NCI-H1694 (cell line): ENCODE measurements at places on chromosomes 4 and X.

DNA sequence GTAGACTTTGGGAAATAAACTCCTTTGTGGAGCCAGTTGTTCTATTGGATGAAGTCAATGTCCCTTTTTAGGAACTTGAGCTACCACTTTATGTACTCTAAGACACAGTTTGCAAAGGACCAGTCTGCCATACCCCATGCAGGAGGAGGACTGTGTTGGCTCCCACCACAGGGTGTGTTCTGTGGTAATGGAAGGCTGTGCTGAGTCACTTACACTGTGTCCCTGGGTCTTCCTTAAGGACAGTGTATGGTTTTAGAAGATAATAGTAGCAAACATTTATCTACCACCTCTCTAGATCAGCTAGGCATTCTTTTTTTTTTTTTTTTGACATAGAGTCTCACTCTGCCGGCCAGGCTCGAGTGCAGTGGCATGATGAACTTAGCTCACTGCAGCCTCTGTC is 184.0 kb upstream of the PGRMC2 start:
- DNase-seq, result no peak

DNA sequence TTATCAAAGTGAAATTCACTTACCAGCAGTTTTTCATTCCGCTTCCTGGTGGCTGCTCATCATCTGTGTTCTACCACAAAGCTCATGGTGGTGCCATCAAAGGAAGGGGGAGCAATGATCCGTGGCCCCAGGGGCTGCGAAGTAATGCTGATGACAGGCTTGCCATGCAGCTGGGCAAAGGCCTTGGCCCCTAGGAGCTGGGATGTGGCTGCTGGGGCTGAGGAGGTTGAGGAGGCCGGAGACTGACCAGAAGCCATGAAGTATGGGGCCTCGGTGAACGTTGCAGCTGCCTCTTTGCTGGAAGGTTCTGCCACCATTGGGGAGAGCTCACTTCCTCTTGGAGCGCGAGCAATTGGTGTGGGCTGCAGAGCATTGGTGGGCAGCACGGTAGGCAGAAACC is 8.4 kb downstream of the C4orf54 start:
- DNase-seq, result no peak

DNA sequence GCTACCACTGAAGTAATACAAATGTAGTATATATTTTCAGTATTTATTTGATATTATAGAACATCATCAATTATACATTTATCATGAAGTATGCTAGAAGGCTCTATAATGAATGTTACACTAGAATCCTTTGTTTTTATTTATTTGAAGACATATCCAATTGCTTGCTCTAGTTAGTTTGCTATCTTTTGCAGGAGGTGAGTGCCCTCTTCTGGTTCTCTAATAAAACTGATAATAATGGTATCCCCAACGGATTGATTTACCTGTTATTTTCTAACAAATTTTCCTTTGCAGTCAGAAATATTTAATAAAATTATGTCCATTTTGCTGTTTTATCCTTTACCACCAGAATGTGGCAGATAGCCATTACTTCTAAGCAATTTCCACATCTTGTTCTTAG is 274.3 kb upstream of the TACR3 start:
- DNase-seq, result peak; percentile 2

- DNase-seq, result no peak
Observed at GRCh38 chr4:146585761-146586333, 52.8 kb upstream of the POU4F2 start.

GRCh38 chr4:140641789-140642439 is 73.2 kb upstream of the UCP1 start:
- no peak for DNase-seq
